Naive B cell (primary cell): ENCODE measurements at places on chromosomes 4 and X. TPM values are rescaled to one million over a fixed set of nuclear protein-coding genes. Genes with fewer than 3 reads are reported as not detected.

EDA2R gene
- polyA plus RNA-seq, result 0.42 TPM

GRCh38 chr4:136643416-136643815, 888.9 kb downstream of the PCDH18 start:
- DNase-seq, result no peak

DNA sequence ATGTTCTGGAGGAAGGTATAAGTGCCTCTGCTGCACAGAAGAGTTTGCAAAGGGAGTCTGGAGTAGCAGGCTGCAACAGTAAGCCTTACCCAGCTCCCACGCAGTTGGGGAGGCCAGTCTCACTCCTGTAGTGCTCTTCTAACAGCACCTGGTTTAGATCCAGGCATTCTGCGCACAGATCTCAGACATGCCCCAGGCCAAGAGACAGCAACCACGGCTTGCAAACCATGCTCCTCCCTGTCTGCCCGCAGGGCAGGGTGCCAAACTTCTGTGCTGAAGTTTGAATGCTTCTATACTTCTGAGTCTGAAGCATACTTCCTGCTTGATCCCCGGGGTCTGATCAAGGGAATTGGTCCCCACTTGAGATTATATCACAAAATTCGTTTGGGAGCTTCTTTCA, 106.3 kb downstream of the LINC00632 start:
- DNase-seq, result no peak

PFKFB1 gene
- not detected for polyA plus RNA-seq

- no peak for DNase-seq
Measured at GRCh38 chr4:145954924-145955339, 16.3 kb upstream of the ZNF827 start.

- no peak for DNase-seq
Measured at GRCh38 chr4:153538487-153539357, 72.6 kb downstream of the TMEM131L start.

DNA sequence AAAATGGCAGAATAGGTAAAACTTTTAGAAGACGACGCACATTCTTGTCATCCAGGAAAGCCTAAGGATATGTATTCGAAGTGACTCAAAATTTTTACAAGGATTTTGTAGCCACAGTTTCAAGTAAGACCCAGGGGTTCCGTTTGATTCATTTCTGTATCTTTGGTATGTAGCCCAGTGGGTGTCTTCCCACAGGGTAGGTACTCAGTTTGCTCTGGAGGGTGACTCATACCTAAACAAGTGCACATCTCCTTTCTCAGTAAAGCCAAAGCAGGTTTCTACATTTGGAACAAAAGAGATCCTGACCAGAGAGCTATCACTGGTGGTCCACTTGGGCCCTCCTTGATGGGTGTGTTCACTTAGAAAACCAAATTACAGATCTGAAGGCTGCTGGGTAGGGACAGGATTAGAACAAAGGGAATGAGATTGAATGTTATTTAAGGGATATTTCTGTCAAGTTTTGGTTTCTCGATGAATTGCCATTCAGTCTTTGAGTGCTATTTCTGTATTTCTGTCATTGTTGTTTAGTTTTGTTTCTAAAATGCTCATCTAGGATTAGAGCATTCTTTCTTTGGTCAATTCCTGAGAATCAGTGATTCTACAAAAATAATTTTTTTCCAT, 56.1 kb downstream of the PLS3 start:
- DNase-seq, result no peak

LANCL3 gene
- 0.03 TPM for polyA plus RNA-seq

- no peak for DNase-seq
Measured at GRCh38 chr4:173182403-173182802, 13.8 kb downstream of the GALNT7 start.

DNA sequence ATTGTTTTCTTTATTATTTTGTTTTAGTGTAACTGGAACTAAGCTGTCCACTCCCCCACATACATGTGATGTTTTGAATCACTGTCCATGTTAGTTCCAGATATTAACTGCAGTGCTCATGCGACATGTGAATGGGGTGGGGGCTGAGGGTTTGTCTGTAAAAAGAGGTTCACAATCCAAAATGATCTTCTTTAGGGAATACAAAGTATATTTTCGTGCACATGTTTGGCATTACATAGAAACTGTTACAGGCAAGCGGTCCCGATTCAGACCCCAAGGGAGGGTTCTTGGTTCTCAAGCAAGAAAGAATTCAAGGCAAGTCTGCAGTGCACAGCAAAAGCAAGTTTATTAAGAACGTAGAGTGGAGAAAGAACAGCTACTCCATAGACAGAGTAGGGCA, 296.5 kb upstream of the CLNK start:
- no peak for DNase-seq

GRCh38 chrX:17922303-17922702, 61.2 kb upstream of the RAI2 start:
- DNase-seq, result no peak

HTN1 gene
- not detected for polyA plus RNA-seq

GAGE1 gene
- polyA plus RNA-seq, result not detected

DNA sequence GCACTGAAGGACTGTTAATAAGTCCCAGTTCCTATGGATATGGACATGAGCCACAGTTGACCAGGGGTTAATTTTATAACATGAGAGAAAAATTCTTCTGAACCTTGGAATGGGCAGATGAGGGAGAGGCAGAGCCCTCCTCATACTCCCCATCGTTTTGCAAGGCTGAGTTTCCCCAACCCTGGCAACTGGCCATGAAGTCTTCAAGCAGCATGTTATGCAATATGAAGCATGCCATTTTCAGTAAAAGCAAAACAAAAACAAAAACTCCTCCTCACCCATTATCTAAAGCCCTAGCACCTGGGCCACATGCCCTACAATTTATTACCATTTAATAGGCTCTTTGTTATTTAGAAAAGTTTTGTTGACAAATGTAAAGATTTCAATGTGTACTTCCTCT, 64.5 kb downstream of the GPC4 start:
- DNase-seq, result no peak

- DNase-seq, result no peak
Measured at GRCh38 chr4:174859904-174860303, 30.9 kb upstream of the GLRA3 start.

NPY1R gene
- polyA plus RNA-seq, result not detected

WDFY3 gene
- polyA plus RNA-seq, result not detected
